Mammary microvascular endothelial cell (primary cell): ENCODE measurements at places on chromosomes 2 and 18. TPM values are rescaled to one million over a fixed set of nuclear protein-coding genes. Genes with fewer than 3 reads are reported as not detected.

The HOXD10 gene
- total RNA-seq: 4.4 and 7.5 TPM in 2 replicates

The SLC9A4 gene
- not detected in 2 replicates for total RNA-seq

The GAREM1 gene
- 0.39 and 0.53 TPM in 2 replicates for total RNA-seq

The MALL gene
- 171 and 194 TPM in 2 replicates for total RNA-seq

The RRM2 gene
- 149 and 173 TPM in 2 replicates for total RNA-seq

The CTAGE1 gene
- total RNA-seq: not detected in 2 replicates

The AGXT gene
- not detected in 2 replicates for total RNA-seq

The ZEB2 gene
- total RNA-seq: 9.6 and 9.7 TPM in 2 replicates

The MRPL33 gene
- 153 and 175 TPM in 2 replicates for total RNA-seq

The DTNA gene
- 3.4 and 4.9 TPM in 2 replicates for total RNA-seq

The IGFBP2 gene
- total RNA-seq: 248 and 250 TPM in 2 replicates

The ANKRD30BL gene
- not detected in 2 replicates for total RNA-seq

The HOXD12 gene
- total RNA-seq: not detected in 2 replicates

The SEPTIN10 gene
- 82.5 and 99.0 TPM in 2 replicates for total RNA-seq

The TTC31 gene
- total RNA-seq: 15.8 and 22.0 TPM in 2 replicates

The SPATA3 gene
- total RNA-seq: not detected in 2 replicates

The BCL11A gene
- total RNA-seq: 0.13 and 0.30 TPM in 2 replicates

The ACTG2 gene
- 0.25 TPM in 1 of 2 replicates, not detected in the other for total RNA-seq

The C1QL2 gene
- total RNA-seq: not detected in 2 replicates

The MRPL44 gene
- total RNA-seq: 48.1 and 50.9 TPM in 2 replicates

The SCYGR5 gene
- total RNA-seq: not detected in 2 replicates

The KRCC1 gene
- 11.4 and 14.3 TPM in 2 replicates for total RNA-seq

The NEUROD1 gene
- not detected in 2 replicates for total RNA-seq

The CELF4 gene
- total RNA-seq: not detected in 2 replicates

The RAB31 gene
- 24.1 and 27.7 TPM in 2 replicates for total RNA-seq

The PARD6G gene
- total RNA-seq: 1.1 and 1.9 TPM in 2 replicates

The AMER3 gene
- not detected in 2 replicates for total RNA-seq

The SPHKAP gene
- not detected in 2 replicates for total RNA-seq

The MYL12B gene
- total RNA-seq: 648 and 672 TPM in 2 replicates

The LANCL1 gene
- 20.4 and 24.2 TPM in 2 replicates for total RNA-seq

The MCM6 gene
- total RNA-seq: 32.8 and 34.6 TPM in 2 replicates

The SLC16A14 gene
- total RNA-seq: 0.60 and 1.5 TPM in 2 replicates

The UGT1A7 gene
- not detected in 2 replicates for total RNA-seq
